ENCODE measurements at places on chromosomes 2 and 18.

GRCh38 chr2:177724398-177725287, 332.1 kb downstream of the AGPS start:
- DNase-seq = peak; percentile 12

GRCh38 chr18:36454848-36455458, 157.4 kb downstream of the FHOD3 start:
- no peak for DNase-seq

DNA sequence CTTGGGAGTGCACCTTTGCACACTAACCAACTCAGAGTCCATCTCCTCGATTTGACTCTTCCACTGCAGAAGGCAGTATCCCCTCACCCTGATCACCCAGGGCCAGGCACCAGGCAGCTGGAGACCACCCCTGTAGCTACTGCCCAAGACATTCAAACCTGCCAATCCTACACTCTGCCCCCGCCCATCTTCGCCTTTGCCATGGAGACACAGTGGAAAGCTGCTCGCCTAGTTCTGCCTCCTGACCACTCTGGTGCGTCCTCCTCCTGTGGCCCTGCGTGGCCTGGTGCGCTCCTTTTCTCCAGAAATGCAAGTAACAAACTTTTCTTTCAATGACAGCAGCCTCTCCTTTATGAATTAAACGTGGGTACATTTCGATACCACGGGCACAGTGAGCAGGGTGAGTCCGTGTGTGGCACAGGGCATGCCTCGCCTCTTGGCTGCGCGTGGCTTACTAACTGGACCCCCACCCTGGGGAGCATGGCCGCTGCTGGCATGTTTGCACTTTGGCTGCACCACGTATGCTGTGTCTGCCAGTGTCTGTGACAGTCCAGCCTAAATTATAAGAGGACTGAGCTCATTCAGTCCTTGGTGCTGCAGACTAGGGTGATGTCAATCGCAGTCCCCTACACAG, 47.6 kb downstream of the LONRF2 start:
- DNase-seq = no peak

GRCh38 chr2:54568876-54569321, 112.8 kb downstream of the SPTBN1 start:
- DNase-seq = no peak

DNA sequence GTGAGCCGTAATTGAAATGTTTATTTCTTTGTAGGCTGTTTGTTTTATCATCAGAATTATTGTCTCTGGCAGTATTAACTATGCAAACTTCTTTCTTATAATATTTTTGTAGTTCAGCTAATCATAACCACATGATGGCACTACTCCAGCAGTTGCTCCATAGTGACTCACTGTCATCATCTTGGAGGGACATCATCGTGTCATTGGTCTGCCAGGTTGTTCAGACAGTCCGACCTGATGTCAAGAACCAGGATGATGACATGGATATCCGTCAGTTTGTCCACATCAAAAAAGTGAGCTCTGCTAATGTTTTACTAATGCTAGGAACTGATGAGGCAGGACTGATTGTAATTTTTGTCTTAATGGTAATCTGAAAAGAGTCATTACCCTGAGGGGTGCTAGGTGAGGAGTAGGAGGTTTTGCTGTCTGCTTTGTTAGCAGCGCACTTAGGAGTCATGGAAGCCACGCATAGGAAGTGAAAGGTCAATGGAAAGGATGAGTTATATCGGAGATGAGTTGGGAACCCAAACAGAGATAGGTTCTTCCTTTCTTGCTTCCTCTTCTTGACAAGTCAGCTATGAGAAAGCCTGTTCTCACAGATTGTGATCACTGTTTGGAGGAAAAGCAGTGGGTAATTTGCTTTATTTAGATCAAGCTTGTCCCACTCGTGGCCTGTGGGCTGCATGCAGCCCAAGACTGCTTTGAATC, 49.2 kb downstream of the PIKFYVE start:
- DNase-seq = no peak

- DNase-seq = no peak
Measured at GRCh38 chr2:150167711-150168110, 319.8 kb downstream of the RND3 start.

GRCh38 chr2:76478266-76479035, 767.7 kb upstream of the GCFC2 start:
- no peak for DNase-seq

GRCh38 chr2:108588070-108588668, 53.9 kb downstream of the LIMS1 start:
- no peak for DNase-seq

DNA sequence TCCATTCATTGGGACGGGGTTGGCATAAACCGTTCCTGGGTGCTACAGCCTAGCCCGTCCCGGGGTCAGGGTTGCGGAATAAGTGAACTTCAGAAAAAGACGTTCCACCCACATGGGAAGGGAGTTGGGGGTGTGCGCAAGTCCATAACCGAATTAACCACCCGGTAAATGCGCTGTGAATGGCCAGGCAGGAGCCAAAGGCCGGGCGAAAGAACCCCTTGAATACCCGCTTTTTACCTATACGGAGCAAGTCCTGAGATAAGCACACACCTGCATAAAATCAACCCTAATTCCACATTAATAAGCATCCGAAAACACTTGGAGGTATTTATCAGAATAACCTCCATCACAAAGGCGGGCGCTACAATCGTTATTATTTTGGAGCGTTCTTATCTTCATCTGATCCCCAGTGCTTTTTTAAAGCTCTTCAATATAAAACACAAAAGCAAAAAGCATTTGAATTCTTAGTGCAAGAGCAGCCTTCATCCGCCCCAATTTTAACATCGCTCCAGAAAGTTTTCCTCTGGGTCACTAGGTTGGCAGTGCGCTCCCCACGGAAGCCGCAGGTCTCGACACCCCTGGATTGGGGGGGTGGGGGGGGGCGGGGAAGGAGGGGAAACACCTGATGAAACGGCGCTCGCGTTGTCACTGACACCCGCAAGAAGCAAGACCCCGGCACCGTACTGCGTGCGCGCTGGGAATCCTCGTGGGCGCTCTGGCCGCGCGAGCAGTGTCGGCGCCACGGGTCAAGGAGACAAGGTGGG, 1.2 kb downstream of the SATB2 start:
- DNase-seq = no peak

GRCh38 chr2:217897091-217897715, 105.6 kb downstream of the TNS1 start:
- no peak for DNase-seq

- DNase-seq = no peak
Measured at GRCh38 chr2:33229646-33230045, 246.8 kb upstream of the RASGRP3 start.

GRCh38 chr2:54048117-54048785, 67.2 kb upstream of the ACYP2 start:
- DNase-seq = no peak

GRCh38 chr2:146417942-146418341, 1426.9 kb upstream of the ACVR2A start:
- DNase-seq = no peak

DNA sequence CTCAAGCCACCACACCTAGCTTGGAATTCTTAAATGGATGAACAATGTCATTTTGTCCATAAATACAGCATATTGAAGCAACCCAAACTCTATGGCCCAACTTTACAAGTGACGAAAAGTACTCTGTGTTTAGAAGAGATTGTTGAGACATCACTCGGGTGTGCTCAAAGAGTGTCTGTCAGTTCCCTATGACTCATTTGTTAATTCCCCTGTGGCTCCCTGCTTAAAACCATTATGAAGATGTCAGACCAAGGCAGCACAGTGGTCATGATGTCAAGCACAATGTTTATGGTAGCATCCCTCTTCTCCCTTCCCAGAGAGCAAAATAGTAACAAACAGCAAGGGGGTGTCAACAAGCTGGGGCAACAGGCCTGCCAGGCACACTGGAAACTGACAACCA, 3.0 kb downstream of the LYG1 start:
- no peak for DNase-seq

Measured in nucleus accumbens (tissue), 56 donors.